ENCODE measurements at places on chromosomes 1 and 21.

GRCh38 chr1:23999156-23999671, 19.1 kb upstream of the SRSF10 start:
- peaks cover 2% of the 10 kb centered on the region for H3K27me3 ChIP-seq
- peaks cover 10% of the 10 kb centered on the region for H3K4me1 ChIP-seq
- no peak for DNase-seq
- no peaks in the 10 kb centered on the region for H3K36me3 ChIP-seq

- H3K27me3 ChIP-seq, result peaks cover 6% of the 10 kb centered on the region
- peaks cover 4% of the 10 kb centered on the region for H3K36me3 ChIP-seq
- no peak for DNase-seq
- H3K4me1 ChIP-seq, result peaks cover 12% of the 10 kb centered on the region
Measured at GRCh38 chr1:156958247-156958714, 37.8 kb downstream of the LRRC71 start.

DNA sequence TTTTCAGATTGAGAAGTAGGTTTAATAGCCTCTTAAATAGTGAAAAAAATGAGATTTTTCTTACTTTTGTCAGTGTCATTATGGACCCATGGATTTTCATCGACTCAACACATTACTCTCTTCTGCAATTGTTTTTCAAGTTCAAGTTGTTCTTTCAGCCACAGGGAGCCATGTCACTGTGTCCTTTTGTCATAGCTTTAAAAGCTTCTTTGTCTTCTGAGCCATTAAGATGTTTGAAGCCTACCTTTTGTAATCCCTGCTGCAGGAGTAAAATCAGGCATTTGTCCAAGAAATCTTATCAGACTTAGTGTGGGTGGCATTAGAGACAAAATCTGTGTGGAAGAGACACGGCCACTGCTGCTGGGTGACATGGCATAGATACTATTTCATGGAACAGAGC, 92.8 kb upstream of the ZP4 start:
- DNase-seq, result no peak
- no peak overlapping the region for H3K4me3 ChIP-seq
- no peaks in the 10 kb centered on the region for H3K36me3 ChIP-seq
- no peak overlapping the region for H3K27ac ChIP-seq
- H3K4me1 ChIP-seq, result no peaks in the 10 kb centered on the region

GRCh38 chr1:170340308-170340707, 191.7 kb upstream of the GORAB start:
- DNase-seq, result no peak
- no peak overlapping the region for H3K27ac ChIP-seq
- no peaks in the 10 kb centered on the region for H3K36me3 ChIP-seq
- H3K4me3 ChIP-seq, result no peak overlapping the region

DNA sequence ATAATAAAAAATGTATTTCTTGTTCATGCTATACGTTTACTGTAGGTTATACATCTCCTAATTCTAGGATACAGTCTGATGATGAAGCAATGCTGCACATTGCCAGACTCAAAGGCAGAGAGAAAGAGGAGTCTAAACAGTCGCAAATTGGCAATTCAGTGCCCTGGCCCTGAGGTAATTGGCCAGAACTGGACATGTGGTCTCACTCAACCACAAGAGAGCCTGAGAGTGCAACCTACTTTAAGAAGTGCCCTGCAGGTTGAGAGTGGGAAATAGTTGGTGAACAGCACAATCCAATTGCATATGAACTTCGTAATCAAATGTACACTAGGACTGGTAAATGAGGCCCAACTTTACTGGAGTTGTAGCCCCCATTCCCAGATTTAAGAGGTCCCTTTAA, 5.0 kb upstream of the SLC35A3 start:
- H3K27me3 ChIP-seq, result no peaks in the 10 kb centered on the region
- H3K4me1 ChIP-seq, result peaks cover 10% of the 10 kb centered on the region
- no peak overlapping the region for H3K4me3 ChIP-seq
- H3K27ac ChIP-seq, result no peak overlapping the region

GRCh38 chr21:45413922-45414321, 9.0 kb downstream of the COL18A1 start:
- H3K4me3 ChIP-seq, result no peak overlapping the region
- DNase-seq, result no peak
- H3K27ac ChIP-seq, result no peak overlapping the region
- H3K4me1 ChIP-seq, result no peaks in the 10 kb centered on the region
- peaks cover 11% of the 10 kb centered on the region for H3K27me3 ChIP-seq

GRCh38 chr1:44785501-44786137, 2.4 kb downstream of the BEST4 start:
- H3K4me3 ChIP-seq, result peak overlapping the region; percentile 83
- H3K36me3 ChIP-seq, result peaks cover 5% of the 10 kb centered on the region
- peaks cover 23% of the 10 kb centered on the region for H3K4me1 ChIP-seq
- peak overlapping the region; percentile 92 for H3K27ac ChIP-seq
- no peaks in the 10 kb centered on the region for H3K27me3 ChIP-seq

- H3K27me3 ChIP-seq, result peaks cover 10% of the 10 kb centered on the region
- no peak overlapping the region for H3K4me3 ChIP-seq
- H3K4me1 ChIP-seq, result peaks cover 3% of the 10 kb centered on the region
- no peak for DNase-seq
- H3K27ac ChIP-seq, result no peak overlapping the region
Measured at GRCh38 chr1:182337736-182338571, 53.6 kb downstream of the GLUL start.

DNA sequence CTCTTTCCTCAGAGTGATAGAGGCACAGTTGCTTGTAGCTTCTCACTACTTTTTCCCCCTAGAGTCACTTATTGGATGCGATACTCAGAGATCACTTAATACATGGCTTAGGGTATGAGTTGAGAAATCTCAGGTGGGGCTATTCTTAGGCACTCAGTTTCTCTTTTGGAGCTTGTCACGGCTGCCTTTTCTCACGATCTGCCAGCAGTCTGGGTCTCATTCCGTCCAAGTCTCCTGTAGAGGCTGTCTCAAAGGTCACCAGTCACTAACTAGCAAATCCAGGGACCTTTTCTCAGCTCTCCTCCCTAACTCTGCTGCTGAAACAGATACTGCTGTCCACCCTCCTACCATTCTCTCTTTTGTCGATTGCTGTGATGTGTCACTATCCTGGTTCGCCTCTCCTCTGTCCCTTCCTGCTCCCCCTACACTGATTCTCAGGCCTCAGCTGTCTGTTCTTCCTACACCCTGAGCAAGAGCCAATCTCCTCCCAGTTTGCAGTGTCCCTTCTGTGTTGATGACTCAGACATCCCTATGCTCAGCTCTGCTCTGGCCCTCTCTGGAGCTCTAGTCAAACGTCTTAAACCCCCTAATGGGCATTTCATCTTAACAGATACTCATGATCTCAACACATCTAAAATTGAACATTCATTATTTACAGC, 12.4 kb downstream of the ATP1A2 start:
- no peak overlapping the region for H3K27ac ChIP-seq
- H3K4me3 ChIP-seq, result no peak overlapping the region
- no peak for DNase-seq
- H3K36me3 ChIP-seq, result no peaks in the 10 kb centered on the region
- H3K4me1 ChIP-seq, result no peaks in the 10 kb centered on the region

DNA sequence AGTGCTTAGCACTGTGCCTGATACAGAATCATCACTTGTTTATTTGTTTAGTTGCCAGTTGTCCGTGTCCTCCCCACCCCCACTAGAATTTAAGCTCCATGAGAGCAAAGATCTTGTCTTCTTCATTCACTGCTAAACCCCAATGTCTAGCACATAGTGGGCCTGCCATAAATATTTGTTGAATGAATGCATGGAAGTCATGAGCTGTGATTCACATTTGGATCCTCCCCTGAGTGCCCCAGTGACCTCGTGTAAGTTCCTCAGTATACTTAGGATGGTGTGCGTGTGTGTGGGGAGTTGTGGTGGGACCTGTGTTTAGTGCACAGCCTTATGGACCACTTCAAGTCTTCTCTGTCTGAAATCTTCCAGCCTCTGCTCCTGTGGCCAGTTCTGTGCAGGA, 23.1 kb downstream of the IER5 start:
- no peak for DNase-seq
- H3K27me3 ChIP-seq, result no peaks in the 10 kb centered on the region
- no peak overlapping the region for H3K4me3 ChIP-seq
- no peaks in the 10 kb centered on the region for H3K36me3 ChIP-seq
- H3K27ac ChIP-seq, result no peak overlapping the region

- H3K36me3 ChIP-seq, result peaks cover 29% of the 10 kb centered on the region
- peak overlapping the region; percentile 69 for H3K27ac ChIP-seq
- H3K27me3 ChIP-seq, result no peaks in the 10 kb centered on the region
- peaks cover 13% of the 10 kb centered on the region for H3K4me1 ChIP-seq
Measured at GRCh38 chr1:70293186-70293843, 61.2 kb downstream of the ANKRD13C start.

DNA sequence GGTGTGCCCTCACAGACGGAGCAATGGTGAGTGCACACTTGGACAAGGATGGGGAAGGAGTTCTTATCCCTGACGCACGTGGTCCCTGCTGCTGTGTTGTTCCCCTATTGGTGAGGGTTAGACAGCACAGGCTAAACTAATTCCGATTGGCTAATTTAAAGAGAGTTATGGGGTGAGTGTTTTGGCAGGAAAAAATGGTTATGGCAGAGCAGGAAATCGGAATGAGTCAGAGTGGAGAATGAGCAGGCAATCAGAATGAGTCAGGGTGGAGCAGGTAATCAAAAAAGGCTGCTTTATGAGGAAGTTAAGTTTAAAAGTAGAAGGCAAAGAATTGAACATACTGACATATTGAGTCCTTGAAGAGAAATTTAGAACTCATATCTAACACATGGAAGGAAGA, 100.5 kb downstream of the NGF start:
- H3K27ac ChIP-seq, result no peak overlapping the region
- no peaks in the 10 kb centered on the region for H3K36me3 ChIP-seq
- DNase-seq, result no peak
- H3K4me3 ChIP-seq, result no peak overlapping the region

DNA sequence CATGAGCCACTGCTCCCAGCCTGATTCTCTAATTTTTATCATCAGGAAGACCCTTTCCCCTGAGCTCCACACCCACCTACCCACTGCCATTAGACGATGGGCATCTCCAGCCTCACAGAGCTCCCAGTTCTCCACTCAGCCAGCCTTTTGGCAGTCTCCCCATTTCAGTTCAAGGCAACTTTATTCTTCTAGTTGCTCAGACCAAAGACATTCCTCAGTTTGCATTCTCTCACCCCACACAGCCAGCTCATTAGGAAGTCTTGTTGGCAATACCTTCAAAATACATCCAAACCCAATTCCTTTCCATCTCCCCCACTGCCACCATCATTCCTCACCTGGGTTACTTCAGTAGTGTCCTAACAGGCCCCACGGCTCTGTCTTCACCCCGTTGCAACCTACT, 53.4 kb upstream of the COX20 start:
- H3K36me3 ChIP-seq, result no peaks in the 10 kb centered on the region
- peaks cover 4% of the 10 kb centered on the region for H3K27me3 ChIP-seq
- H3K4me3 ChIP-seq, result no peak overlapping the region

DNA sequence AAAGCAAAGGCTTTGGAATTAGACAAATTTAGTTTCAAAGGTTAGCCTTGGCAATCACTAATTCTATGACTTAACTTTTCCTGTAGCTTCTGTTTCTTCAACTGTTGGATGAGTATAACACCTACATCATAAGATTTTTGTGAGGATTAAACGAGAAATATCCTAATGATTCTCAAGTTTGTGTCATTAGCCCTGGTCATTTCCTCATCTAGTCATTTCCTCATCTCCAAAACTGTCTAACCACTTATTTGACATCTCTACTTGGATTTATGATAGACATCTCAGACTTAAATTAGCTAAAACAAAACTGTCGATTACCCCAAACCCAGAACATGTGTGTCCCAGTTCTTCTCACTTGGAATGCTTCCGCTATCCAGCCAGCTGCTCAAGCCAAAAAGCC, 80.2 kb upstream of the CHODL start:
- no peaks in the 10 kb centered on the region for H3K4me1 ChIP-seq
- no peak overlapping the region for H3K27ac ChIP-seq
- no peak for DNase-seq
- no peak overlapping the region for H3K4me3 ChIP-seq

All from memory B cell (primary cell).